ENCODE measurements at places on chromosomes 6 and 20. TPM values are rescaled to one million over a fixed set of nuclear protein-coding genes. Genes with fewer than 3 reads are reported as not detected.
A peak's percentile ranks its signal among the peaks of the same experiment; 100 is the strongest.

DNA sequence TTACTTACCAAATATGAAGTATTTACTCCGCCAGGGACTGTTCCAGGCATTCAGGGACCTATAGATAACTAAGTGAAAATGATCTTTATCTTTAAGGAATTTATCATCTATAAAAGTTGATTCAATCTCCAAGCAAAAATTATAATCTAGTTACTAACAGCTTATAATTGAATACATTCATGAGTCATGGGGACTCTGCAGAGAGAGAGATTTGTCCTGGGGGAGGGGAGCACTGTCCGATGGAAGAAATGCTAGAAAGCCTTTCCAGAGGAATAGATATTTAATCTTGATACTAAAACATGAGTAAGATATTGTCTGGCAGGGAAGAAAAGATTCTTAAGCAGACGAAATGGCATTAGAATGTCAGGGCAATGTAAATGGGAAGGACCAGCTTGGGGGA, 139.3 kb downstream of the CD164 start:
- DNase-seq = no peak

- DNase-seq = no peak
These were observed 19.6 kb downstream of the NKX2-4 start for GRCh38 chr20:21377701-21378100.

DNA sequence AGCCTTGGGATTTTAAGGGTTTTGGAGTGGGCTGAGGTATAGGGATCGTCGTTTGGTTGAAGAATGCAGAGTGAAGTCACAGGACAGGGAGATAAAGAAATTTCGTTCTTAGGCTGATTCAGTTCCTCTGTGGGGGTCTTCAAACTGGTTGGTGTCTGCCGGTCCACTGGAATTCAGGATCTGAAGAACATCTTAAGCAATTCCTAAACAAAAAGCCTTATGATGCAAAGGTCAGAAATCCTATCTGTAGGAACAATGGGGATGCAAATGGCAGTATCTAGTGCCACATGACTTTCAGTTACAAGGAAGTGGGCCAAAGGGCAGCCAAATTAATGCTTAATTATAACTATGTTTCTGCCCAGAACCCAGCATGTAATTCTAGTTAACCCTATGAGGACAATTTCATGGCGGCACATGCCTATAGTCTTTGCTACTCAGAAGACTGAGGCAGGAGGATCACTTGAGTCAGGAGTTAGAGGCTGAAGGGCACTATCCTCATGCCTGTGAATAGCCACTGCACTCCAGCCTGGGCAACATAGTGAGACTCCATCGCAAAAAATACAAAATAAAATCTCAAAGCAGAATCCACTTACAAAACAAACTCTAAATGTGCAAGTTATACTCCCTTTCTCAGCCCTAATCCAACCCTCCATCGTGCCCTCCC, 4.6 kb upstream of the SLC2A10 start:
- DNase-seq = no peak

GRCh38 chr6:158161566-158162254, 6.4 kb downstream of the SERAC1 start:
- DNase-seq = no peak

- no peak for DNase-seq
These were observed at the start of gene CALHM5 for GRCh38 chr6:116511424-116512110. CALHM5 (plus strand) TSS chr6:116511639; CDS start chr6:116511697, 58 bp downstream.

- DNase-seq = no peak
These were observed 128.7 kb downstream of the TBC1D32 start for GRCh38 chr6:121205569-121205968.

JAG1 gene
- 0.62 TPM for total RNA-seq

- no peak for DNase-seq
These were observed 59.4 kb downstream of the TMEM242 start for GRCh38 chr6:157263881-157264397.

GRCh38 chr6:4460586-4461475, 315.4 kb upstream of the CDYL start:
- DNase-seq = no peak

MUCL3 gene
- not detected for total RNA-seq

DNA sequence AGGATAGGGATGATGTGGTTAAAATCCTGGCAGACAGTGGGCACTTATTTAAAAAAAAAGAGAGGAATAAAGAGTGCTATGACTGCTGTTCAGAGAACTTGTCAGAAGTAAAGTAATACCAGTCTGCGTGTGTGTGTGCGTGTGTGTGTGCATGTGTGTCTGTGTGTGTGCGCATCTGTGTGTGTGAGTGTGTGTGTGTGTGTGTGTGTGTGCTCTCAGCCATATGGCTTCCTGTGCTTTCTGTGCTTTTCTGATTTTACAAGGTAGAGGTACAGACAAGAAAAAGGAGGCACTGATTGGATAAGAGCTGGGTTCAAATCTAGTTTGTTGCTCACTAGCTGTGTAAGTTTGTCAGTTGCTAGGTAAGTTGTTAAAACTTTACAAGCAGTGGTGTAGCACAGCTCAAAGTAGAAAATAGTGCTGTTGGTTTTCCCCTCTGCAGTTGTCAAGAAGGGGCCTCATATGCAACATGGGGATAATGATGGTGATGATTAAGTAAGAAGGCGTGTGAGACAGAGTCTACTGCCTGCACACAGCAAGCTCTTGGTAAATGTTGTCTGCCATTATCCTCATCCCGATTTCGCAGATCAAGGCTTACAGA, 155.3 kb upstream of the ZNF217 start:
- DNase-seq = no peak

SLC22A1 gene
- not detected for total RNA-seq

CALHM4 gene
- not detected for total RNA-seq

BPIFB6 gene
- not detected for total RNA-seq

DNA sequence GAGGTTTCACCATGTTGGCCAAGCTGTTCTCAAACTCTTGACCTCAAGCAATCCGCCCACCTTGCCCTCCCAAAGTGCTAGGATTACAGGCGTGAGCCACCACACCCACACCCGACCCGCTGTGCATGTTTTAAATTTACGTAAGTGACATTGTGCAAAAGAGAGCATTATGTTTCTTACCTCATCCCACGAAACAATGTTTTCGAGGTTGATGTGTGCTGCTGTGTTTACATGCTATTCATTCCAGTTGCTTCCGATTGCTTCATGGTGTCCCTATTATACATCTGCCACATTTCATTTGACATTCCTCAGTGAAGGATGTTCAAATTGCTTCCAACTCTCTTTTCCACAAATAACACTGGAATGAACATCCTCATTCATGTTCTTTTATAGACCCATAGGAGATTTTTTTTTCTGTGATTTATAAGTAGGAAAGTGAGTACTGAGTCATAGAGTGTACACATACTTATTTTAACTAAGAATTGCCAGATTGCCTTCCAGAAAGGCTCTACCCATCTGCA, 403.9 kb upstream of the JARID2 start:
- DNase-seq = no peak

DNA sequence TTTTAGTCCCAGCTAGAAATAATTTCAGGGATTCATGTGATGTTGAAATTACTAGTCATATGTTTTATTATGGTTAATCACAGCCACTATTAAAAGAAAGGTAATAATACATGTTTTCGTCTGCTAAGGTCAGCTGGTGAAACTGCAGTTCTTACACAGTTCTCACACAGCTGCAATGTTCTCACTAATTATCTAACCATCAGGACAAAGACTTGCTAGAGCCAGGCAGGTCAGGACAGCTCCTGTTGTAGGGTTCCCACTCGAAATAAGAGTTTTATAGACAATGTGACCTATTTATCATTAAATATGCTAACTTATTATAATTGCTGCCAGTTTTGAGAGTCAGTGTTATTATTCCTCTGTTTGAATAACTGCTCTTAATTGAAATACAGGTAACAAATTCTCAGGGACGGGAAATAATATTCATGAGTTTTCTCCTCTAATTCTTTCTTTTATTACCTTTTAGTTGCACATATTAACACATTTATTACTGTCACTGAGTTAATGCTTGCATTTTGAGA, 97.9 kb downstream of the GJA1 start:
- DNase-seq = no peak

- DNase-seq = no peak
These were observed 63.1 kb downstream of the PSMG4 start for GRCh38 chr6:3321875-3322274.

DNA sequence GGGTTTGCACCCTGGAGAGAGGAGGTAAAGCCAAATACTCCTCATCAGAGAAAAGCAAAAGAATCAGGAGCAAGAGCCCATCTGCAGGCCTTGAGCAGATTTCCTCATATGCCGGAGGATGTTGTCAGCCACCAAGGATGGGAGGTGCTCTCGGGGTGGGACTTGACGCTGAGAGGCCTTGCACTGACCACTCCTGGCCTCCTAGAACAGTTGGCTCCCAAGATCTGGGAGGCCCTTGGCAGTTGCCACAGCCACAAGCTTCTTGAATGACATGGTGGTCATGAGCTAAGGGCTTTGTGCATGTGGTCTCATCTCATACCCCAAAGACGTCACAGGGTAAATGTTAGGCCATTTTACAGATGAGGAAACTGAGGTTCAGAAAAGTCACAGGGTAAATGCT, 75.2 kb upstream of the PMEPA1 start:
- DNase-seq = no peak

MAFB gene
- not detected for total RNA-seq

EDEM2 gene
- total RNA-seq = 17.1 TPM

DNA sequence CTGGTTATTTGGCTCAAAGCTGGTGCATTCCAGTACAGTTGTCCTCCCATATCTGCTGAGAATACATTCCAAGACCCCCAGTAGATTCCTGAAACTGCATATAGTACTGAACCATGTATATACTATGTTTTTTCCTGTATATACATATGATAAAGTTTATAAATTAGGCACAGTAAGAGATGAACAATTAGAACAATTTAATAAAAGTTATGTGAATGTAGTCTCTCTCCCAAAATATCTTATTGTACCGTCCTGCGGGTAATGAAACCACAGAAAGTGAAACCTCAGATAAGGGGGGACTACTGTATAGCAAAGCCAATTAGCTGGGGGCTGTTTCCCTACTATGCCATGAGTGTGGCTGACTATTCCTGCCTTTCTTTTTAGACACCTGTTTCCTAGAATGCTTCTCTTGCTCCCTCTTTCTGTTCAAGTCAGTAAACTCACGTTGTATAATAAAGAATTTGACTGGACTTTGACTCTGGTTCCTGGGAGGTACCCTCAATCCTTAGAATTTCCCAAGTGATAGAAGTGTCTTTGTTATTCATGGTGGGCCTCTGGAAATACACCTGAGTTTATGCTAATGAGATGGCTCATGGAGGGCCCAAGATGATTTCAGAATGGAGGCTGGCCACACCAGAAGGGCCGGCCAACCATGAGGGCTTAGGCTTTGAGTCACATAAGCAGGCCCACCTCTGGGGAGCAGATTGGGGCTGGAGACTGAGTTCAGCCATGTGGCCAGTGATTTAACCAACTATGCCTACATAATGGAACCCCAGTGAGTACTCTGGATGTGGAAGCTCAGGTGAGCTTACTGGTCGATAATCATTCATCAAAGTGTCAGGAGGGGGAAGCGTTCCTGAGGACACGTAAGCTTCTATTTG, 689 bp upstream of the BLOC1S5 start:
- DNase-seq = peak; percentile 11

GRCh38 chr6:134307075-134307474, 10.8 kb downstream of the SGK1 start:
- no peak for DNase-seq

DNA sequence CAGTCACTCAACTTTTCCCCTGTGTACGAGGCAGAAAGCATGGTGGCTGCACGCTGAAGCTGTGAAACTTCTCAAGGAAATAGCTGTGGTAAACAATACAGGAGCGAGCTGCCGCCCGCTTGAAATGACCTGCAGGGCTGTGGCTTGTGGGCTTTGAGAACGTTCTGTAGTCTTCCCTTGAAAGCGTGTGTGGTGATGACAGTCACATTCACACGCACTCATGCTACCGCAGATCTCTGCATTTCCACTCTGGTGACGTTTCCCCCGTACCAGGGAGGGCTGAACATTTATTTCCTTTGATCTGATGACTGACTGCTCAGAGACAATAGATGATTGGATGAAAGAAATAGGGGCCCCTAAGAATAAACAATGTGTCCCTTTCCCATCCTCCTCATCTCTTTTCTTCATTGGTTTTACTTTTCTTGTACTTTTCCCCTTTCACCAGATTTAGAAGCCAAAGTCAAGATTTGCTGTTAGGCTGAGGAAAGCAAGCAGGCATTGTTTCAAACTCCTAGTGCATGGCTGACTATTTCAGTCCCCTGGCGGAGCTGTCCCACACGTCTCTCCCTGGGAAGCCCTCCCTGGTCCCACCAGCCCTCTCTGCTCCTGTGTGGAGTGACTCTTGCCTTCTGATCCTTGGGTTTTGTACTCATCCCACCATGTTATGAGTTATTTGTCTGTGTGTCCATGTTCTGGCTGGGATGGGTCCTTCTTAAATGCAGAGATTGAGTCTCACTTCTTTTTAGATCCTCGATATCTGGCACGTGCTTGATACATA, 3.9 kb downstream of the SYTL3 start:
- peak; percentile 78 for DNase-seq

DNA sequence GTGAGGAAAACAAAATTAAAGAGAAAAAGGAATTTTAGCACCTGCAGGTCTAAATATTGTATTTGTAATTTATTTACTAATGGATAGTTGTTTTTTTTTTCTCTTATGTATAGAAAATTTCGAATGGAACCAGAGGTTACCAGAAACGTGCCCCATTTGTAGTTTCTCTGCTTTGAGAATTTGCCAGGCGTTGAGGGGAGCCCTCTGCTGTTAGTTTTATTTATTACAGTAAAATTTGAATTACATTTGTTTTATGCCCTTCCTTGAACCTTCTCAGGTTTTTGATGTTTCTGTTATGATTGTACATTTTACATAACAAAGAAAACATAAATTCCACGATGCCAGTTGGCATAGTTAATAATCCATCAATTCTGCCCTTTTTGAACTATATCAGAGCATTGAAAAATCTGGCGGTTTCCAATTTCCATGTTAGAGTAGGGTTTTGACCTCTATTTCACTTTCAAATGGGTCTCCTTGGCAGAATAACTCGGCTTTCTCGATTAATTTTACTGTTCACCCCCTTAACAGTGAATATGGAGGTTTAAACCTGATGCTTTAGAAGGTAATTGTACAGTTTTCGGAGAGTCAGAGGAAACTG, 35.1 kb upstream of the RFPL4B start:
- DNase-seq = no peak

DNA sequence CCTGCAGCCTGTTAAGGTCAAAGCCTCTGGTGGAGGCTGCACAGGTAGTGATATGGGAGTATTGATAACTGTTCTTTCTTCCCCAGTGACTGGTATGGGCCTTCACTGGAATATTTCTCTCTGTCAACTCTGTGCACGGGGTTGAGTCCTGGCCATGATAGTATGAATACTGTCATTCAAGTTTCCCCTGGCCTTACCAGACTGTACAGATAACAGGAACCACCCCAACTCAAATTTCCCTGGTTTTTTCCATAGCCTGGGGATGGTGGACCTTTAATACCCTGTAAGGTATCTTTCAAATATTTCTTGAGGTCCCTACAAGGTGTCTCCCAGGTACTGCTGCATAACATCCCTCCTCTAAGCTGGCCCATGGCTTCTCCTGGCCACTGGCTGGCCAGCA, 51.4 kb upstream of the TNFAIP3 start:
- no peak for DNase-seq

- no peak for DNase-seq
These were observed 20.0 kb downstream of the PLA2G7 start for GRCh38 chr6:46715141-46715540.

All from activated naive CD4-positive, alpha-beta T cell treated with anti-CD3 and anti-CD28 coated beads, Interleukin-2, amount 50 U/mL, for 72 hours (primary cell).